Naive thymus-derived CD4-positive, alpha-beta T cell (primary cell): ENCODE measurements at places on chromosomes 16 and 17. TPM values are rescaled to one million over a fixed set of nuclear protein-coding genes. Genes with fewer than 3 reads are reported as not detected.

CLDN7 gene
- 3.8 TPM for total RNA-seq

HEATR9 gene
- not detected for total RNA-seq

NPIPA5 gene
- 44.8 TPM for total RNA-seq

MXRA7 gene
- total RNA-seq: 2.1 TPM

ZNF286A gene
- total RNA-seq: 20.4 and 23.6 TPM in 2 replicates

CDK10 gene
- total RNA-seq: 91.5 and 93.5 TPM in 2 replicates

ARHGAP44 gene
- 0.05 TPM in 1 of 2 replicates, not detected in the other for total RNA-seq

FDXR gene
- 9.4 TPM for total RNA-seq

FOXL1 gene
- not detected for total RNA-seq

SYNGR3 gene
- total RNA-seq: 0.80 TPM

SMIM36 gene
- total RNA-seq: not detected

ZNF668 gene
- total RNA-seq: 11.9 TPM

CD300H gene
- not detected in 2 replicates for total RNA-seq

TMEM88 gene
- 11.5 TPM for total RNA-seq

C16orf96 gene
- total RNA-seq: 0.70 TPM
